CD4-positive, alpha-beta T cell treated with Interleukin-15 for 4 hours (primary cell): ENCODE measurements at places on chromosomes 6 and 20.

DNA sequence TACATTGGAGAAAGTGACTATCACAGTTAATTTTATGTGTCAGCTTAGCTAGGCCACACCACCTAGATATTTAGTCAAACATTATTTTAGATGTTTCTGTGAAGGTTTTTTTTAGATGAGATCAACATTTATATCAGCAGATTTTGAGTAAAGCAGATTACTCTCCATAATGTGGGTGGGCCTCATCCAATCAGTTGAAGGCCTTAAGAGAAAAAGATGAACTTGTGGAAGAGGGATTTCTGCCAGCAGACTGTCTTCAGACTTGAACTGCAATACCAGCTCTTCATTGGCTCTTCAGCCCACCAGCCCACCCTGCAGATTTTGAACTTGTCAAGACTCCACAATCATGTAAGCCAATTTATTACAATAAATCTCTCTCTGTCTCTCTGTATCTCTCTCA, 25.1 kb upstream of the FBXO30 start:
- no peak for DNase-seq

GRCh38 chr6:43077333-43077809, 1.3 kb downstream of the PTK7 start:
- DNase-seq: no peak

GRCh38 chr6:134060491-134061106, 8.2 kb upstream of the SLC2A12 start:
- no peak for DNase-seq

DNA sequence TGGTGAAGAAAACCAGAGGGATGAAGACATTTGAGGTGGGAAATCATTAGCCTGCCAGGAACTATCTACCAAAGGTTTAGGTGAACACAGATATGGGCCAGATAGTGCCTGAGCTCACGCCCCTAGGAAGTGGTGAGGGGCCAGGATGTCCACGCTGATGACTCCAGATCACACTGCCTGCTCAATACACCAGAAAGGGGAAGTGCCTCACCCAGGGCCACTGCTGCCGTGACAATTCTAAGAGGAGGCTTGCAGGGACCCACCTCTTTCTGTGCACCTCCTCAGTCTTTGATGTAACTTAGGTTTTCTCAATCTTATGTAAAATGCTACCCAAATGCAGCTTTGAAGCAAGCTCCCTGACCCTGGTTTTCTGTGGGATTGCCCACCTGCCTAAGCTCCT, 5.4 kb upstream of the RAB44 start:
- DNase-seq: peak; percentile 56

GRCh38 chr6:151690768-151691562, 116.5 kb upstream of the ESR1 start:
- DNase-seq: peak; percentile 37

DNA sequence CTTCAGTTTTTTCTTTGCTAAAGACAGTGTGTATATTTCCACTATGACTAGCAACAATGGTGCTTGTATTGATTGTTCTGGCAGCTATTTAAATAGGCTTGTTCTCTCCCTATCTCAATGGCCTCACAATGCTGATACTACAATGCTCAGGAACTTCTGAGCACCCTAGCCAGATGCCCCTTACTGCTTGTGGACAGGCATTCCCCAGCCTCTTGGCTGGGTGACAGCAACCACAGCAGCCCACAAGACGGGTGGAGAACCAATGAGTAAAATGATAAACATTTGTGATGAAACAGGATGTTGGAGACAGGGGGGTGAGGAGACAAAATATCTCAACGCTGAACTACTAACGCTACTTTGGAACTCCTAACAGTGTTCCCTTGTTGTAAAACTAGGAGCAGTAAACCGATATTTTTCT, 42.3 kb downstream of the HIVEP2 start:
- DNase-seq: peak; percentile 78

DNA sequence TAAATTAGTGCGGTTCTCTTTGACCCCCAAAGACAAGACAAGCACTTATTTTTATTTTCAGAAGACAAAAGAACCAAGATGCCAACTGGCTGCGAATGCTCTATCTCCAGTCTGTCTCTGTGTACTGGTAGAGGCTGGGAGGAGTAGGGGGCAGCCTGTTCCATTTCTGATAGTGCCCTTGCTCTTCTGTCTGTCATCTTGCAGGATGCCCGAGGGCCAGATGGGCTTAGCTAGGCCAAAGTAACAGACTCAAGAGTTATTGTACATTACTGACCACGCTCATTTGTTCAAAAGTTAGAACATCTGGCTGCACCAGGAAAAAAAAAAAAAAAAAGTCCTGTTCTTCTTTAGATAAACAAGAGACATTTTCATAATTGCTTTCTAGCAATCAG, 198.1 kb upstream of the UST start:
- no peak for DNase-seq

- DNase-seq: no peak
Measured at GRCh38 chr20:34983089-34983820, 27.6 kb downstream of the MYH7B start.

- DNase-seq: no peak
Measured at GRCh38 chr6:6008089-6008647, 1.4 kb upstream of the NRN1 start.

- no peak for DNase-seq
Measured at GRCh38 chr6:14882394-14883026, 363.4 kb upstream of the JARID2 start.

GRCh38 chr20:47305667-47306066, 50.8 kb downstream of the ZMYND8 start:
- no peak for DNase-seq

DNA sequence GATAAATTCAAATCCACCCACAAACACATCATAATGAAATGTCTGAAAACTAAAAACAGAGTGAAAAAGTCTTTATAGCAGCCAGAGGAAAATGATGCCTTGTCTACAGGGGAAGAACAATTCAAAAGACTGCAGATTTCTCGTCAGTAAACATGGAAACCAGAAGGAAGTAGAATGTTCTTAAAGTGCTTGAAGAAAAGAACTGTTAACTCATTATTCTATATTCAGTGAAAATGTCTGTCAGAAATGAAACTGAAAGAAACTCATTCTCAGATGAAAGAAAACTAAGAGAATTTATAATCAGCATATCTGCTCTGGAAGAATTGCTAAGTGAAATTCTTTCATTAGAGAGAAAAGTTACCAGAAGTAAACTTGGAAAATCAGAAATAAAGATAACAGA, 416.1 kb downstream of the TBC1D32 start:
- no peak for DNase-seq

GRCh38 chr6:111205502-111205901, 118.2 kb downstream of the SLC16A10 start:
- no peak for DNase-seq

- no peak for DNase-seq
Measured at GRCh38 chr6:64383277-64383676, 747.7 kb downstream of the PHF3 start.

- no peak for DNase-seq
Measured at GRCh38 chr6:19697744-19698290, 139.4 kb upstream of the ID4 start.

GRCh38 chr20:48933017-48933766, 11.7 kb downstream of the ARFGEF2 start:
- DNase-seq: no peak

GRCh38 chr20:62487118-62487517, 11.3 kb upstream of the GATA5 start:
- no peak for DNase-seq

DNA sequence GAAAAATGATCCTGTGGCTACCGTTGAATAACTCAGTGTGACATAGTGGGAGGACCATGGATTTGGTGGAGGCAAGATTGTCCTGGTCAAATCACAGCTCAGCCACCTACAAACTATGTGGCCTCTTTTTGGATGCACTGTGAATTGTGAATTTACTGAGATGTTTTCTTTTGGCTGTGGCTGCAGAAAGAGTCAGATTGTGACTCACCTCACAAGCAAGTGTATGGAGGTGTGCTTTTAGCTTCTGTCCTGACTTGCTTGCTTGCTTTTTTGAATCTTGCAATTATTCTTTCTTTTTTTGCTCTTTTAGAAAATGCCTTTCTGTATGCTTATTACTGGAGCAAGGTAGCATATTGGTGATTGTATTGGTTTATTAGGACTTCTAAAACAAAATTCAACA, 122.9 kb upstream of the FOXO3 start:
- DNase-seq: no peak

GRCh38 chr6:95581073-95581472, 3.7 kb downstream of the MANEA start:
- DNase-seq: no peak

DNA sequence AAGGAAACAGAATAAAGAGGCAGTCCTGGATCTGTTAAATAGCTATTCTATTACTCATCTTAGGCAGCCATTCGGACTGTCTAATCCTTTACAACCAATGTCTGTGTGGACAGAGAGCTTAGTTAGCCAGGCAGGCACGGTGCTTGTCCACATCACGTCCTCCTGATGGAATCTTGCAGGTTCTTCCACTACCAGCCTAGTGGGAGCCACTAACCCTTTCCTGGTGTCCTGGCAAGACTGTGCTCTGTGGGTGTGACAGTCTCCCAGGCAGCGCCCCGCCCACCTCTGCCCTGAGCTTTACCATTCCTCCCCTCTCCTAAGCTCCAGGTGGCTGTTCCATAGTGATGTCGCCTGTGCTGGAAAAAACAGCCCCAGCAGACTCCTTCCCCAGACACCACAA, 78.3 kb upstream of the CLDN20 start:
- DNase-seq: no peak

- no peak for DNase-seq
Measured at GRCh38 chr6:53483423-53484353, 61.2 kb downstream of the GCLC start.

DNA sequence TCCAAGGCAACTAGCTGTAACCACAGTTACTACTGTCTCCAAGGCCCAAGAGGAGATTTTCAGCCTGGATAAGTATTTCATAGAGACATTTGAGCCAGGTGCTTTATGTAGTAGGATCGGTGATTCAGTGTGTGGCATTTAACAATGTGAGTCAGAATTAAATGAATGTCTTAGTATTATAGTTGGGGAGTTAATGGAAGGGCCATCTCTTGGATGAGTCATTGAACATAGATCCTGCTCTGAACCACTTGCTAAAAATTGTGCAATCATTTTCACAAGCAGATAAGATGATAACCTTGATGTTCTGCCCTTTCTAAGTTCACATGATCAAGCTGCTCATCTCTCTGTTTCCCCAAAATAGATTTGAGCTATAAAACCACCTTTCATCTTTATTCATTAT, 668.9 kb upstream of the CITED2 start:
- no peak for DNase-seq

- no peak for DNase-seq
Measured at GRCh38 chr6:128242765-128243403, 277.5 kb downstream of the PTPRK start.

GRCh38 chr6:43395776-43396175, 26.3 kb upstream of the ZNF318 start:
- no peak for DNase-seq

DNA sequence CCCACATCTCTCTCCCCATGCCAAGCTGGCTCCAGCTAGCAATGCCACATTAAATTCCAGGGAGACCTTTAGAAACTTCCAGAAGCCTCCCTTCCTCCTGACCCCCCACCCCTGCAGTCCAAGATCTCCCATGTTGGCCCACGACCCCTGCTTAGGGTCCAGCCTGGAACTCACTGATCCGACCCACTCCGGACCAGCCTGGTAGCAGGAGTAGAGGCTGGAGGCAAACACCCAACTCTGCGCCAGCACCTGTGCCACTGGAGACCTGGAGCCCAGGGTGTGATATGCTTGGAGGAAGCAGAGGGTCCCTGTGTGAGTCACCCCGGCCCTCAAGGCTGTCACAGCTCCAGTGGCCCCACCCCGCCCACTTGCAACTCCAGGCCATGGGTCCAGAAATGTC, 3.3 kb upstream of the ULBP1 start:
- no peak for DNase-seq

DNA sequence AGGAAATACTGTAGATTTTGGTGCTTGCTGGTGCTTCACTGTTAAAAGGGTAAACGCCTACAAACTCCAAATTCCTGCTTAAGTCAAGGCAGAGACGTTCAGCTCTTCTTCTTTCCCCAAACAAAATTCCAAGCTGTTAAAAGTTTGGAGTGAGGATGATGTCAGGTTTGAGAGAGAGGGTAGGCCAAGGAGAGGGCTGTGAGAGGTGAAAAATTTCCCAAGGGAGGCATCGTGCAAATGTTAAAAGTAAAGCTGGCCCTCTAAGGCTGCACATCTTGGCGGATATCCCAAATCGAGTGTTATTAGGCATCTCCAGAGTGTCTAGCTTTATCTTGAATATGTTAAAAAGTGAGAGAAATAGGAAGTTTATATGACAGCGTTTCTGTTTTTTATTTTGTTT, 651.8 kb downstream of the QKI start:
- no peak for DNase-seq

- DNase-seq: no peak
Measured at GRCh38 chr6:114634016-114634415, 291.2 kb upstream of the HS3ST5 start.

DNA sequence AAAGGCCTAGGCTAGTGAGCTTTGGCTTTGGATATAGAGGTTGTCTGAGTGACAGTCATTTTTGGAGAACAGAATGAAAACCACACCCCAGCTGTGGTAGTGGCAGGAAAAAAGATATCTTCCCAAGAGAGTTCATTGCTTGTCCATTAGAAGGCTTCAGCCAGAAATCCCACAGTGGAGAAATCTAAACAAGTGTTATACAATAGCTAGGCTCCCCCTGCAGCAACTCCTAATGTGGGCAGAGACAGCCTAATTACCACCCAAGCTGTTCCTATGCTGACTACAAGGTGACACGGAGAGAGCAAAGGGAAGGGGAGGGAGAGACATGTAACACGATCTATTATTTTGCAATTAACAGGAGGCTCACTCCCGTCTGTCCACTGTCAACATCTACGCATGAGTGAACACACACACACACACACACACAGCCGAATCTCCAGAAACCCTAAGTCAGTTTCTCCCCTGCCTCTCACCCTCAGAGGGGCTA, 147.5 kb upstream of the TCF21 start:
- no peak for DNase-seq

DNA sequence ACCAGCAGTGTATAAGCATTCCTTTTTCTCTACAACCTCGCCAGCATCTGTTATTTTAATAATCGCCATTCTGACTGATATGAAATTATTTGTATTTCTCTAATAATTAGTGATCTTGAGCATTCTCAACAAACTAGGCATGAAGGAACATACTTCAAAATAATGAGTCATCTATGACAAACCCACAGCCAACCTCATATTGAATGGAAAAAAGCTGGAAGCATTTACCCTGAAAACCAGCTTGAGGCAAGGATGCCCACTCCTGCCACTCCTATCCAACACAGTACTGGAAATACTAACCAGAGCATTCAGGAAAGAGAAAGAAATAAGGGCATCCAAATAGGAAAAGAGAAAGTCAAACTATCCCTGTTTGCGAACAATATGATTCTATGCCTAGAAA, 390.6 kb upstream of the ID4 start:
- no peak for DNase-seq

GRCh38 chr6:189676-190075, 102.6 kb upstream of the DUSP22 start:
- no peak for DNase-seq

- no peak for DNase-seq
Measured at GRCh38 chr20:2460752-2461424, 9.7 kb downstream of the SNRPB start.

GRCh38 chr20:25323496-25324246, 67.0 kb downstream of the ABHD12 start:
- no peak for DNase-seq

GRCh38 chr6:115064680-115065079, 721.9 kb upstream of the HS3ST5 start:
- no peak for DNase-seq
